ENCODE measurements at places on chromosomes 2 and 18.

- no peak for ATAC-seq
Measured at GRCh38 chr2:14194233-14194632, 438.3 kb upstream of the LRATD1 start.

DNA sequence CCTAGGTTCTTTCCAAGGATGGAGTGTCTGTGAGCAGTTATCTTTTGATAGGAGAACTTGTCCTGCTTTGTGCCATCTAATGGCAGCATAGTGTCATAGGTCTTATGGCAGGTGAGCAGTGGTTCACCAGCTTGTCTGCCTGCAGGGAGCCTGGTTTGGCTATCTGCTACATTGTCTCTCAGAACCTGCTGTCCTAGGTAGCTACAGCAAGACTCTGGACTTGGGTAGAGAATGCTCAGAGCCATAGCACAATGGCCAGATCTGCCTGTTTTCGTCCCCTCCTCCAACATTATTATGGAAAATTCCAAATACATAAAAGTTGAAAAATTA, 28.3 kb downstream of the AGFG1 start:
- no peak for ATAC-seq

GRCh38 chr18:53541924-53542323, 682.5 kb downstream of the MBD2 start:
- no peak for ATAC-seq

DNA sequence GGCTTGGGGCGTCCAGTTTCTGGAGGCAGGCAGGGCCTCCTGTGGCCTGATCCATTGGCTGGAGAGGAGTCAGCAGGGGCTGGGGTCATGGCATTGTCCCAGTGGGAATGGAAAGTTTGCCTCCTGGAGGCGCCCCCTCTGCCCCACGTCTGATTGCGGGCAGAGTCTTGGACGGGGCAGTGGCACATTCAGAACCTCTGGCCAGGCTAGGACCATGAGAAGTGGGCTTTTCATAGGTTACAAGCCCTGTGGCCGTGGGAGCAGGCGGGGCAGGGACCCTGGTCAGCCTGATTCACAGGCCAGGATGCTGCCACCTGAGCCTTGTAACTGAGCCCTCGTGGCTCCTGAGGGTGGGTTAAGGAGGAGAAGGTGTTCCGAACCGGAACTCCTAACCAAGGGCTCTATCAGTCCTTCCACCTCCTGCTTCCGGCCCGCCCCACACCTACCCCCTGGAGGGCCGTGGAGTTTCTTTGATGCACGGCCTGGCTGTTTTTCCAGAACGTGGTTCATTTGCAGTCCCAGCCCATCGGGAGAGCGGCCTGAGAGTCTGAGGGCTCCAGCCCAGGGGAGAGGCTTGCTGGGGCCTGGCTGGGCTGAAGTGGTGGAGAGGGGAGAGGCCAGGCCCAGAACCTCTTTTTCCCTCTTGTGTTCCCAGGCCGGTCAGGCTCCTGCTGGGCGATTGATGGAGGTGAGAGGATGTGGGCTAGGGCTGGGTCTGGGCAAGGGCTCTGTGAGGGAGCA, 43.9 kb upstream of the PLB1 start:
- no peak for ATAC-seq

GRCh38 chr2:10382354-10383061, 65.6 kb downstream of the ODC1 start:
- peak; percentile 62 for ATAC-seq

GRCh38 chr2:133457861-133458260, 110.4 kb downstream of the NCKAP5 start:
- no peak for ATAC-seq

- ATAC-seq: peak; percentile 24
Measured at GRCh38 chr2:88451811-88452564, 505 bp downstream of the FOXI3 start.

DNA sequence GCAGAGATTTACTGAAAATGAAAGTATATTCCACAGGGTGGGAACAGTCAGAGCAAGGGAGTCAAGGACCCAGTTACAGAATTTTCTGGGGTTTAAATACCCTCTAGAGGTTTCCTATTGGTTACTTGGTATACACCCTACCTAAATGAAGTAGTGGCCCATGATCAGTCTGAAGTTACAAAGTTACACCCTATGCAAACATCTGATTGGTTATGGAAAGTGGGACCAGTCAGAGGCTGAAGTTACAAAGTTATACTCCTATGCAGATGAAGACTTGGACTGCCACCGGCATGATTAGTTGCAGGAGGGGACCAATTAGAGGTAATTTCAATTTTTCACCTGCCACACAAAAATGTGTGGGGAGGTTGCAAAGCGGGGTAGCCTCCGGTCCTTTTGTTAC, 56.2 kb downstream of the USP34 start:
- ATAC-seq: no peak

DNA sequence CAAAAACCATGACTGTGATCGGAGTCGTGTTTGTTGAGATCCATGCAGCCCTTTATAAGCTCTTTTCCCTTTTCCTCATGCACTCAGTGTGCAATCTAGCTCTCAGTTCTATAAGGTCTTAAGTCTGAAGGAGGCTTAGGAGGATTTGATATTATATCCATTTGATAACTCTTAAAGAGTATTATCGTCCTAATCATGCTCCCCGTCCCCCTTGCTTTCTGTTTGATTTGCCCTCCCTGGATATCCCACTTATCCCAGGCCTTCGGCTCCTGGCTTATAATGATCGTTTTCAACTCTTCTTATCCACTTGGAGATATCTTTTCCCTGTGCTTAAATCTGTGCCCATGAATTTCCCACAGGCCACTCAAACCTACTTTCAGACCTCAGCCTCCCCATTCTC, 1917.7 kb upstream of the PIK3C3 start:
- no peak for ATAC-seq

GRCh38 chr2:51212374-51212773, 180.4 kb upstream of the NRXN1 start:
- ATAC-seq: no peak

DNA sequence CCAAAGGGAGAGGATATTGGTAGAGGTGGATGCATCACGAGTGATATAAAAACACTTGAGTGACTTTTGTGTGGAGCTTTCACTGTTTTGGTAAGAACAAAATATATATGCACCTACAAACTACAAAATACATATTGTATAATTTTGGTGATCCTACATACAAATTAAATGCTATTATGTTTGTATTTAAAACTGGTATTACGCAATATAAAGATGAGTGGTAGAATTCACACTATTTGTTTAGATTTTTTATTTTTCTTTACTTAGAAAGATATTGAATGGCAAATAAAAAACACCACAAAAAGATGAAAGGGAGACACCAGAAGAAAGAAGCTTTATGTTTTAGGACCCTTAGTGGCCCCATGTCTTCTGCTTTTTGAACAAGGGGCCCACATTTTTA, 770.7 kb upstream of the ID2 start:
- ATAC-seq: no peak

- no peak for ATAC-seq
Measured at GRCh38 chr2:50636462-50636861, 395.5 kb downstream of the NRXN1 start.

- no peak for ATAC-seq
Measured at GRCh38 chr2:239459606-239460005, 58.8 kb upstream of the HDAC4 start.

DNA sequence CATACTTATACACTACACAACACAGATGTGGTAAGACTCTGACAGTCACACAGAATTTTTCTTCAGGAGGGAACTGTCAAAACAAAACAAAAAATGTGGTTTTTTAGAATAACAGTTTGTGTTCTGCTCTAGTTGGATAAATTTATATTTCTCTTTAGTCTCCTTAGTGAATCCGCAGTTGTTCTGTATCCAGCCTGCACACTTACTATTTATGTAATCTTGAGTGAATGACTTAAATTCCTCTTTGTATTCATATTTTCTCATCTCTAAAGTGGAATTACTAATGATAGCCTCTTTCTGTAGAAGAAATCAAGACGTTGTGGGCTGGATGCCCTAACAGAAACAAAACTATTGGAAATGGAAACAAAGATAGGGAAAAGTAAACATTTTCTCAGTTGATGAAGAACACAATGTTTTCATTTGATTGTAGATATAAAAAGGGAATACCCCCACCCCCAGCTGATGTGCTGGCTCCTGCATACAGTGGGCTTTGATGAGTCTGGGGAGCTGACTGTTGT, 375.2 kb downstream of the TRIB2 start:
- no peak for ATAC-seq

GRCh38 chr2:118050386-118050785, 36.5 kb upstream of the CCDC93 start:
- ATAC-seq: no peak

GRCh38 chr2:62657783-62658182, 47.7 kb upstream of the EHBP1 start:
- ATAC-seq: no peak

DNA sequence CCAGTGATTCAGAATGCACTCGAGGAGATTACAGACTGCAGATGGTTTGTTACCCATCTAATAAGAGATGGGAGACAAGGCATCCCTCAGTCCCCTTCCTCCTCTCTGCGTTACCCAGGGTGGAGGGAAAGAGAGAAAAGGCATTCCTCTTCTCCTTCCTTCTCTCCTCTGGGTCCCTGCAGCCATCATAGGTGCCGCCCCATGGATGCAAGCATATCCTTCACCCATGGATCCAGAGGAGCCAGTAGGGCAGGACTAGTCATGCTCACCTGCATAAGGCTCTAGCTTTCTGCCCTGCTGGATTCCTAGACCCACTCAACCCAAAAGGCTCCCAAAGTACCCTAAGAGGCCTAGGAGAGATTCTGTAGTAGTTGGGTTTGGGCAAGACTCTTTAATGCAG, 20.4 kb downstream of the CMPK2 start:
- ATAC-seq: no peak

DNA sequence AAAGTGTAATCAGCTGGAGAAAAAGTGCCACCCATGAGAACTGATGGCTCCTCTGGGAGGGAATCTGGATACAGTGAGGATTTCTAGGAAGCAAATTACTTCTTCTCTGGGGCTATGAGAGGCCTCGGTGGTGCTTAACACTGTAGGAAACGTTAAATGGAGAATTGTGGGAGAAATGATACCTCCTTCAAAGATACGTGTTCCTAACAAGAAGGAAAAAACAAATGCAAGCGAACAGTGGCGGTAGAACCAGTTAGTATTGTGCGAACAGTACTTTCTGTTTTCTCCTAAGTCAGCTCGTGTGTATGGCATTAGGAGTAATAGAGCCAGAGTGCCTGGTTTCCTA, 587 bp upstream of the MTIF2 start:
- ATAC-seq: no peak

DNA sequence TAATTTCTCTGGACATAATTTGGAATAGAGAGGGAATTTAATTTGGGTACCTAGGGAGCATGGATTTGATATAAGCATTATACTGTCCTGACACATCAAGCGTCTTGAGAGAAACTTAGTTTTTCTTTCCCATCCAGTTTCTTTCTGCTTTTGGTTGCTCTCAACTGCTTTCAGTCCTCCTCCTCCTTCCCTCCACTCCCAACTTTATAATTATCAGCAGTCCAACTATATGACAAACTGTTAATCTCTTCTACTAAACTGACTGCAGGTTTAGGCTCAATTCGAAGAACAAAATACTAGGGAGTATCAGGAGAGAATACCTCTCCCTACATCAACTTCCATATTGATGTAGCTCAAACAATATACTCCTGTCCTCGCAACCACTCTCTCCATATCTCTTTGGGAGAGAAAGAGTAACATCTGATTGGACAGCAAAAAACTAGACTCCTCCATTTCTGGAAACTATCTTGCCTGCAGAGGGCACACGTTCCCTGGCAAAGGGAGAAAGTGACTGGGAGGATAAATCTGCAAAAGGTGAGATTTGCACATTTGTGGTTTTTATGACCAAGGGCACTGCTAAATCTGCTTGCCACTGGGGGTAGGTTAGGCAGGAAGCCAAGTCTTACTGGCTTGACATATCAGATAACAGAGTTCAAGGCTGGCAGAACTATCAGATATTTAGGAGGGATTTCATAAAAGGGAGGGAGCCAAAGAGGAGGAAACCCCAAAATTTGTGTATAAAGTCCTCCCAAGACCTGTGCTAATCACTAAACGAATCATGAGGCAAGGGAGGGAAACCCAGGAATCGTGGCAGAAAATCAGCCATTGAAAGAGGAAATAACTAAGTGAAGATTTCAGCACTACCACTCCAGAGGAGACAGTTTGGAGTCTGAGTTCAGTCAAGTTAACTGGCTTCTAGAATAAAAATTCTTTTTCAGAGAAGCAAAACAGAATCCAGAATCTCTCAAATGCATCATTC, 40.0 kb downstream of the ICA1L start:
- peak; percentile 48 for ATAC-seq

- no peak for ATAC-seq
Measured at GRCh38 chr2:209525834-209526281, 102.0 kb downstream of the MAP2 start.

DNA sequence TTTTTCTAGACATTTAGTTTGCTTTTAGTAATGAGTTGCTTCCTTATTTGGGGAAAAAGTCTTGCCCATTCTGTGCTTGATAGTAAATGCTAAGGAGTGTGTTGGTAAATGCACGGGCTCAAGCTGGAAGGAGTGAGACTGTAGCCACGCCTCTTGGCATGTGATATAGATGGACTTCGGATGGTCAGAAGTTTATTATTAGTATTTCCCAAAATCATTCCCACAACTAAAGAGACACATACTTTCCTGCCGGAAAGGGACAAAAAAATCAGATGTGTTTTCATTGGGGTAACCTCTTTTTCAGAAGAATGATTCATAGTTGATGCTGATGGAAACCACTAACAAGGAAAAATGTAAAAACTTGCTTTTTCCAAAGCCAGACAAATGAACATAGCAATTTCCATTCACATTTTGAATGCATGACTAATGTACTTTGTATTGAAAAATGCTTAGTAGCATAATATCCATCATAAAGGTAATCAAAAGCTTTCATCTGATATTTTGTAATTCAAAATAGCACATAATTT, 133.2 kb downstream of the ZNF532 start:
- no peak for ATAC-seq

DNA sequence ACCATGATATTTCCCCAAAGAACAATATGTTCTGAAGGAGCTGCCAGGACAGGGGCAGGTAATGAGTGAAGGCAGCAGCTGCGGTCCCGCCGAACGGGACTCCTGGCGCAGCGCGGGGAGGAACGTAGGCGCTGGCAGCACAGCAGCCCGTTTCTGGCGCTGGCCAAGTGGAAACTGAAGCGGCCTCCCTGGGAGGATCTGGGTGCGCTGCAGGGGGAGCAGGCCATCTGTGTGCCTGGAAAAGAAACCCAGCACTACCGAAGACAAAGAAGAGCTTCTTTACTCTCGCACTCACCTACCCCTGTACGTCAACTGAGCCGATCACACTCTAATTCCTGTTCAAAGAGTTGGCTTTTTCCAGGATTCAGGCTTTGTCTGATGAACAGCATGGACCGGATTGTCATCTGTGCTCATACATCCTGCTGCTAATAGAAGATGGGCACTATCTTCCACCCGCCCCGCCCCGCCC, 11.8 kb downstream of the G6PC2 start:
- ATAC-seq: no peak

- ATAC-seq: no peak
Measured at GRCh38 chr18:58998401-58999203, 133.9 kb downstream of the ZNF532 start.

- no peak for ATAC-seq
Measured at GRCh38 chr2:43179942-43180341, 46.5 kb downstream of the ZFP36L2 start.

GRCh38 chr2:174878537-174879147, 114.4 kb upstream of the CHRNA1 start:
- no peak for ATAC-seq

Measured in activated CD4-positive, CD25-positive, alpha-beta regulatory T cell treated with anti-CD3 and anti-CD28 coated beads, Interleukin-2, amount 50 U/mL, for 24 hours (primary cell).